Stimulated activated CD8-positive, alpha-beta memory T cell treated with anti-CD3 and anti-CD28 coated beads, Interleukin-4, amount 100 ng/mL, for 48 hours (primary cell): ENCODE measurements at places on chromosomes 1 and 21.
A peak's percentile ranks its signal among the peaks of the same experiment; 100 is the strongest.

GRCh38 chr1:95790136-95790535, 556.1 kb downstream of the RWDD3 start:
- no peak for DNase-seq

DNA sequence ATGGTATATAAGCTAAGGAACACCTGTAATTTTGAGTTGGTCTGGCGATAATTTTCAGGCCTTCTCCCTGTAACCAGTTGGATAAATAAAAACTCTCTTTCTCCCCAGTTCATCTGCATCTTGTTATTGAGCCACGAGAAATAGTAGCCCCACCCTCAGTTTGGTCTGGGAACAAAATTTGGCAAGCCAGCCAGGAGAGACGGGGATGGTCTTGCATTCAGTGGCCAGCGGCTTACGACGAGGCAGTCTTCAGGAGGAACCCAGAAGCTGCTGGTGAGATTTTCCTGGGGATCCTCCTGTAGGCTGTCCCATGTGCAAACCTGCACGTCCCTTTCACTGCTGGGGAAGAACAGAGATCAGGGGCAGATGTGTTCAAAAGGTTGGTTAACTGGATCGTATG, 174.6 kb downstream of the PLA2G4A start:
- no peak for DNase-seq

DNA sequence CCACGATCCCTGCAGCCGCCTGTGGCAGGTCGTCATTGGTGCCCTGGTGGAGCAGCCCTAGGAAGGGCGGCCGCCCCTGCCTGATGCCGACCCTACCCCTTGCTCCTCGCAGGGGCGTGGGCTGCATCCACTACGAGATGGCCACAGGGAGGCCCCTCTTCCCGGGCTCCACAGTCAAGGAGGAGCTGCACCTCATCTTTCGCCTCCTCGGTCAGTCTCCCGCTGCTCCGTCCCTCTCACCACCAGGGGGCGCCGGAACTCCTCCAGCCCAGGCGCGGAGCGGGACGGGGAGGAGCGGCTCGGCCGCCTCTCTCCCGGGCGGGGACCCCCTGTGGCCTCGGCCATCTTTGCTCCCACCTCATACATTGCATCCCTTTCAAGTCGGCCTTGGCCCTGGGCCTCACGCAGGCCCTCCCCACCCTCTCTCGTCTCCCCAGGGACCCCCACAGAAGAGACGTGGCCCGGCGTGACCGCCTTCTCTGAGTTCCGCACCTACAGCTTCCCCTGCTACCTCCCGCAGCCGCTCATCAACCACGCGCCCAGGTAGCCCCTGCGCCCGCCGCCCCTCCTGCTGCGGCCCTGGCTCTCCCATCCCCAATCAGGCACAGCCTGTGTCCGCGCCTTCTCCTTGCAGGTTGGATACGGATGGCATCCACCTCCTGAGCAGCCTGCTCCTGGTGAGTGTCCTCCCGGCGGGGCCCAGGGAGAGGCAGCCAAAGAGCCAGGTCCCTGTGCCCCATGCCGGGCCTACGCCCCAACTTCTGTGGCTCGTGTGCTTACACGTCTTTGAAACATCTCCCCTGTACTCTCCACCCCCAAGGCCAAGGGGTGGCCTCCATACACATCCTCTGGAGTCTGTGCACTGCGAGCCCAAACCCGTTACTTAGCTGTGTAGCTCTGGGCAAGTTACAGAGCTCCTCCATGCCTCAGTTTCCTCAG, 24.7 kb downstream of the CDK18 start:
- DNase-seq, result peak; percentile 95

DNA sequence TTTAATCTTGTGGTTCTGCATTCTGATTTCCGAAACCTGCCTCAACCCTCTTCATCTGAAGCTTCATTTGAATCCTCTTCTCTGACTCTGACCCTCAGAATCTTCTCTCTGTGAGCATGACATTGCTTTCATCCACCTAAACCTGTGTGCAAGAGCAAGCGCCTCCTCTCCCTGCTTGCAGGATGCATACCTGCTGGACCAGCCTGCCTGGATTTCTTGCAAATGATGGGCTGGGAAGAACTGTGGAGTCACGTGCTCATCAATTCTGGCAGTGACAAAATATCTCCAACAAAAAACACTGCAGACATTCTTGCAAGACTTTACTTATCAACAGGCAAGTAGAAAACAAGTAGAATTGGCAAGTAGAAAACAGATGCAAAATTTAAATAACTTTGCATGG, 20.8 kb upstream of the SLC35F3 start:
- no peak for DNase-seq
